ENCODE measurements at places on chromosomes 6 and 20.

GRCh38 chr6:138987643-138988468 is at the start of gene REPS1:
REPS1 (minus strand) TSS chr6:138988253; CDS start chr6:138987682, 571 bp downstream.
- DNase-seq: peak; percentile 87

- no peak for DNase-seq
Measured at GRCh38 chr6:136173519-136174507, 76.3 kb downstream of the MTFR2 start.

- no peak for DNase-seq
Measured at GRCh38 chr6:21588481-21589351, 4.8 kb upstream of the SOX4 start.

- DNase-seq: no peak
Measured at GRCh38 chr20:17969278-17969883, 563 bp downstream of the MGME1 start.

DNA sequence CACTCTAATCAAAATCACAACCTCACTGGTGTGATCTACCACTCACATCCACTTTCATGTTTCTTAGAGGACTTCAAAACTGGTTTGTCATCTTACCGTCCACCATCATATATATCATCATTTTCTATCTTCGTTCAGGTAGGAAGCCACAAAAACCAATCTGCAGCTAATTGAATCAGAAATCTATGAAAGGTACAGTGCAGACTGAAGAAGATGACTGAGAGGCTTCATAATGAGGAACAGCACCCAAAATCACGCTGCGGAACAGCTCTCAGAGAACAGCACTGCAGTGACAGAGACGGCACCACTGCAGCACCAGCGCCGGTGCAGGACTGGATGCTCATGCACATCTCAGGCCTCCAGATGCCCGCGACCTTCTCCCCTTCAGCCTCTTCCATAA is 13.0 kb downstream of the GMDS start:
- DNase-seq: no peak

GRCh38 chr6:109743739-109744138 is 52.6 kb downstream of the FIG4 start:
- no peak for DNase-seq

- DNase-seq: no peak
Measured at GRCh38 chr20:17832236-17832915, 132.6 kb downstream of the BANF2 start.

DNA sequence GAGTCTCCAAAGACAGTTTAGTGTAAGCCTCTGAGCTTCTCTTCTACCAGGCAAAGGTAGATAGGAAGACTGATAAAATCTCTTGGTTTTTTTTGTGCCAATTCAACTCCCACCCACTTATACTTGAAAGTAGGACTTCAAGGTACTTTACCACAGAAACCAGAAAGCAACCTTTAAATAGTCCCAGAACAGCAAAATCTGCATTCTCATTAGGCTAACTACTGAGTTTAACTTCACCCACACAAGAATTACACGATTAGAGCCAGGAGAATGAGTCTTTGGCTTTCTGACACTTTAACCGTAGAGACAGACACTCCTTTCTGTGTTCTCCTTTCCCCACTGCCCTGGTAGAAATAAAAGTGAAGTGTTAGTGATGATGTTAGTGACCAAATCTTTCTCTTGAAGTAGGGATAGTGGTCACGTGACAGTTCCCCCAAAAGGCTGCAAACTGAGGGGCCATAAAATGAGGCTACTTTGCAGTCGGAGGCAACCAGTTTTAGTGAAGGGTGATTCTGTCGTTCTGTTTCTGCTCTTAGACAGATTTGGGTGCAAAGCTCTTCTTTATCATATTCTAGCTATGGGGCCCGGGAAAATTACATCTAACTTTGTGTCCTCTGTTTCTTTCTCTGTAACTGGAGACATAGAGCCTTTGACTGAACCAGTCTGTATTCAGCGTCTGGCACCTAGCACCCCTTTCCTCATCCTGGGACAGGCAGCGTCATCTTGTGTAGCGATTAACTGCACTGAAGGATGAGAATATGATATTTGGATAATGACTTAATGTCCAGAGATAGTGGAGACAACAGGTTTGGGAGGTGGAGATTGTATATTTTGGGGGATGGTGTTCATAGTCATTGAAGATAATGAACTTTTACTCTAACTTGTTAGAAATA is 206.4 kb upstream of the CITED2 start:
- no peak for DNase-seq

DNA sequence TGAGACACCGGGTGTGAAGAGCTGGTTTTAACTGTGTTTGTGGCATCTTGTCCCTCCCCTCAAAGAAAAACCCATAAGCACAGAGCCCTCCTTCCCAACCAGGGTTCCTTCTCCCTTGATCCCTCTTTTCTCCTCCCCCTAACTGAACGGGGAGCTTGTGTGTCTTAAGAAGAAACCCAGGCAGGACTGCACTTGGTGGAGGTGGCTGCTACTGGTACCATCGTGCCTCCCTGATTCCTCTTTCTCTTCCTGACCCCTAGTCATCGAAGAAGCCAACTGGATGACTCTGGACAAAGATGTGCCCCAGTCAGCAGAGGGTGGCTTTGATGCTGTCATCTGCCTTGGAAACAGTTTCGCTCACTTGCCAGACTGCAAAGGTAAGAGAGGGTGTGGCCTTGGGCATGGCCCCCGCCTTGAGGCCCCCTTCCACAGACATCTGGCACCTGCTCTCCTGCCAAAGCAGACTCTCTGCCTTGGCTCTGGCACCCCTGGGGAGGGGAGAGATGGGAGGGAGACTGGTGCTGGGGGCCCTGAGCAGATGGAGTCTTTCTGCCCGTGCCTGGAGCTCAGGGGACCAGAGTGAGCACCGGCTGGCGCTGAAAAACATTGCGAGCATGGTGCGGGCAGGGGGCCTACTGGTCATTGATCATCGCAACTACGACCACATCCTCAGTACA is 2.1 kb downstream of the GNMT start:
- DNase-seq: no peak

DNA sequence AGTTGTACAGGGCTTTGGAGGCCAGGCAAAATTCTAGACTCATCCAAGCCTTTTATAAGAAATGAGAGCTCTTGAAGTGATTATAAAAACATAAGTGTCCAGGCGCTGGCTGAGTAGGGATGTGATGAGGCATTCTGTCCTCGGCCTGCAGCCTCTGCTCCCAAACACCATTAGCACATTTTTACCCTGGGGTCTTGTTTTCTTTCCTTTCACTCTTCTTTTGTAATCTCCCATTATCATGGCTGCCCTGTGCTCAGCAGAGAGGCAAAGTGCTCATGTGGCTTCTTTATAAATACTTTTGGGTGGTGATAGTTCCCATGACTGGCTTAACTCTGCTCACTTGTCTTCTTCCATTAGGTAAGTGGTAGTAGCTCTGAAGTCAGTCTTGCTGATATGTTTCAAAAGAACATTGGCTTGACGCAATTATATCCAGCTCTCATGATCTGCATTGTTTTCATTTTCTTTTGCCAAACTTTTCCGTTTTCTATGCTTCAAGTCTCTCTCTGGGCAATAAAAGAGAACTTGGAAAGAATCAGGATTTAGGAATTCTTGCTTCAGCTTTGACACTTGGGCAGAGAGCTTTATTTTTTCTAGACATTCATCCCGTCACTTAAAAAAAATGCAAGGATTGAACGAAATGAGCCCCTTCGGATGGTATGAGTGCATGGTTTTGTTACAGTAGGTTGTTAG is 61.1 kb downstream of the CAP2 start:
- DNase-seq: no peak

DNA sequence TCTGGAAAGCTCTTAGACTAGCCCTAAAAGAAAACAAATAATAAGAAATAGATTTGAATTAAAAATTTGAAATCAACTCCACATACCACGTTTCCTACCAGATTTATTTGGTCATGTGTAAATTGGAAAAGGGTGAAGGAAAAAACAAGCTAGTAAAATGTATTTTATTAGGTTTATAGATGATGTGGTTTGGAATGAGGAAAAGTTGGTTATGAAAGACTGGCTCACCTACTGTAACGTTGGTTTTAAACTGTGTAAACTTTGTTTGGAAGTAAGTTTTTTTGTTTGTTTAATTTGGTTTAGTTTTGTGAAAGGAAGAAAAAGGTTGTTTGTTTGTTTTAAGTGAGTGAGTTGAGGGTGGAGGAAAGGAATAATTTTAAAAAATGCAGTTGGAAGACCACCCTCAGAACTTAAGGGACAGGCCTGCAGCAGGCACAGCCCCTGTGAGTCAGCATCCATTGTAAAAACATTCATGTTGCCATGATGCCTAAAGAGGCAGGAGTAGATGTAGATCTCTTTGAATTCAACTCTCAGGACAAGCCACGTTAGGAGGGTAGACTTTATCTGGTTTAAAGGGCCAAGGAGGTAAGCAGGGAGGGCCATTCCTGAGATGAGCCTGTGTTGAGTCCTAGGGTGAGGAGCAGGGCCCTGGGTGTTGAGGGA is 93.7 kb upstream of the SCGN start:
- DNase-seq: no peak

DNA sequence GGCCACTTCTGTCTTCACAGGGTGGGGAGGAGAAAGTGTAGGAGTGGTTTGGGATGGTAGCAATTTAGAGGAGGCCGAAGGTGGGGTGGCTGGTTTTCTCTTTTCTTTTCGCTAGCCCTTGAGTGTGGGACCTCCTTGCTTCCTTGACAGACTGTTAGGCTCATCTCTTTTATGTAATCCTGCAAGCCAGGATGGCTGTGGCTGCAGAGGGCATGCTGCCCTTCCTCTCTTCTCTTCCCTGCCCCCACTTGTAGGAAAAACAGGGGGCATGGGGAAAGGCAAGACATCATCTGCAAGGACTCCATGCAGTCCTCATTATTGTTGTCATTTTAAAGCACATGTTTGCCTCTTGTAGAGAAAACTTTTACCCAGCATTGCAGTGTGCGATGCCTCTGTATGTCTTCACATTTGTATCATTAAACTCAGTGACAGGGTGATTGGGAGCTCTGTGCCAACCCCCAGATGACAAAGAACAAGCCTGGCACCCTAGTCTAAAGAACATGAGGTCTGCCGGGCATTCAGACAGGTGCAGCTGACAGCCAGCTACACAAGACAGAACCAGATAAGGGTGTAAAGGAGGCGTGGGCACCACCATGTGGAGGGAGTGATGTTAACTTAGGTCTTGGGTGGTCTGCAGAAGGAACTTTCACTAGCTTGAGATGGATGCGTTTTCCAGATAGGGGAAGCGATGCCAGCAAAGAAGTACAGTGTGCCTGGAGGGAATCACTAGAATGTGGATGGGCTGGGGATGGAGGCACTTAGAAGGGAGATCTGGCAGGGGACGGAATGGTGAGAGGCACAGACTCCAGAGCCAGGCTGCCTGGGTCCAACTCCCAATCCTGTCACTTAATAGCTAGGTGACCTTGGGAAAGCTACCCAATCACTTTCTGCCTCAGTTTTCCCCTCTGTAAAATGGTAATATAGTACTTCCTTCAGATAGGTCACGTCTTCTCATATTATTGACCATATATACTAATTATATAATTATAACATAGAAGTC is 207.6 kb downstream of the TBC1D7 start:
- no peak for DNase-seq

DNA sequence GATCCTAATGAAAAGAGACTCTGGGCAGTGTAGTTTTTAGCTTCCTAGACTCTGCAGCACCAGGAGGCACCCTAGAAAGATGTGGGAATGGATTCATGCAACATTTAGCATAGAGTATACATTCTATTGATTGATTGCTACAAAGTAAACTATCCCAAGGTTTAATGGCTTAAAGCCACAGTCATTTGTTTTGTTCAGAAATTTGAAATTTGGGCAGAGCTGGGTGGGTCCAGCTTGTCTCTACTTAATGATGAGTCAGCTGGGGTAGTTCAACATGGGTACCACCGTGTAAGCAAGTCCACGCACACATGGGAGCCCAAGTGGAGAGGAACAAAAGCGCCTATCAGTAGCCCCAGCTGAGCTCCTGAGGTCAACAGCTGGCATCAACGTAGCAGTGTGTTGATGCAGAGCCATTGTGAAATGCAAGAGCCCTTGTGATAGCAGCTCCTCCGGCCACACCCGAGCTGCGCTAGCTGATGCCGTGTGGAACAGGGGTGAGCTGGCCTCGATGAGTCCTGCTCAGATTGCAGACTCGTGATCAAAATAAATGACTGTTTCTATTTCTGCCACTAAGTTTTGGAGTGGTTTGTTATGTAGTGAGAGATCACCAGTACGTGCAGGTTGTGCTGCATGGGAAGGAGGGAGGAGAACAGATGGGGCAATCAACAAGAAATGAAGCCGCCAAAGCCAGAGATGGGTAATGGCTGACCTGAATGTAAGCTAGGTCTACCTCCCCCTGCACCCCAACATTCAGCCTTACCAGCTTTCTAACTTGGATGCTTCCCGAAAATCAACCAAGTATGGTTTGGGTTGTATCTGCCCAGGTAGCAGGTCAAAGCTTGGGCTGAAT is 45.7 kb upstream of the TRAF3IP2 start:
- DNase-seq: no peak

DNA sequence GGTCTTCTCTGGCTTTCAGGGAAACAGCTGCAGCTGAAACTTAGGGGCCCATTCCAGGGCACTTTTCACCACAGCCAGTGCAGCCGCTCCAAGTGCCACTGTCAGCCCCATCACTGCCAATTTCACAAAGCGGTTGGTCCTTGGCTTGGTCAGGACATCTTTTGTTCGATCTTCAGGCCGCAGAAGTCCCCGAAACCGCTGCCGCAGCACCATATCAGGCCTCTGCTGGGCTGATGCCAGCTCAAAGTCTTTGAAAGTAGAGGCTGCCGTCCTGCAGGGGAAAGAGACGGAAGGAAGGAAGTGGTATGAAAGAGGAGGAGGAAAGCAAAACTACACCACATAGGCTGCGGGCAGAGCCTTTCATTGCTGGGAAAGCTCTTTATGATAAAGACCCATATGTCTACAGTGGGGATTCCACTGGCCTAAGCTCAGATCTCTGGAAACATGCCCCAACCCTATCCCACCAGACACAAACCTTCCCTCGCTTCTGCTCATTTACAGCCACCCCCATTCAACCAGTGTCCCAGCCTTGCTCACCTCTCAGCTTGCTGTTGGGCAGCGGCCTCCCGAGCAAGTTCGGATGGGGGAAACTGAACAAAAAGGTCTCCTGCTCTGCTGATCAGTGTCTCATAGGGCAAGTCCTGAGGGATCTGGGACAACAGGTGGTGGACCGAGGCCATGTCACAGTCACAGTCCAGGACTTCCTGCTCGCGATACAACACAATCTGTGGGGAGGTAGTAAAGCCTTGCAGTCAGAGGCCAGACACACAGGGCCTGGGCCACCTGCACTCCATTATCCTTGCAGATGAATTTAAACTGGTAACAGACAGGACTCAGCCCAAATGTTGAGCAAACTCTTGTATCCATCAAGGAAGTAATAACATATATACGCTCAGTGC is 23.5 kb downstream of the TBC1D20 start:
- DNase-seq: no peak

- no peak for DNase-seq
Measured at GRCh38 chr6:47094241-47094925, 52.3 kb upstream of the ADGRF1 start.

DNA sequence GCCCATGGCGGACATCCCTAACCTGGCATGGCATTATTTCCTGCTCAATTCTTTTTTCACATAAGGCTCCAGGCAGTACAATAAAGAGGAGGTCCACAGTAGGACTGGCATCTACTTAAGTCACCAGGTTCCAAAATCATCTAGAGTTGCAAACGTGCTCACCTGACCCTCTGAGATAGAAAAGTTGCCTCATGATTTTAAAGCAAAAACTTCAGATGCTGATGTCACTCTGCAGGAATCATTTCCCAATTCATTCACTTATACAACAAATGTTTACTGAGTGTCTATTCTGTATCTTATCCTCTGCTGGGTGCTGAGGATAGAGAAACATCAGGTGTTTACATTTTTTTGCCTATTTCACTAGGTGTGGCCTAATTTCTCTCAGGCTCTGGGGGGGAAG is 2.2 kb downstream of the ADGRF4 start:
- no peak for DNase-seq

- no peak for DNase-seq
Measured at GRCh38 chr20:56420940-56421688, 9.1 kb downstream of the CASS4 start.

All from stimulated activated CD8-positive, alpha-beta memory T cell treated with anti-CD3 and anti-CD28 coated beads, Interleukin-7, amount 100 ng/mL, for 48 hours (primary cell).